Naive thymus-derived CD8-positive, alpha-beta T cell (primary cell): ENCODE measurements at places on chromosomes 6 and 20.

DNA sequence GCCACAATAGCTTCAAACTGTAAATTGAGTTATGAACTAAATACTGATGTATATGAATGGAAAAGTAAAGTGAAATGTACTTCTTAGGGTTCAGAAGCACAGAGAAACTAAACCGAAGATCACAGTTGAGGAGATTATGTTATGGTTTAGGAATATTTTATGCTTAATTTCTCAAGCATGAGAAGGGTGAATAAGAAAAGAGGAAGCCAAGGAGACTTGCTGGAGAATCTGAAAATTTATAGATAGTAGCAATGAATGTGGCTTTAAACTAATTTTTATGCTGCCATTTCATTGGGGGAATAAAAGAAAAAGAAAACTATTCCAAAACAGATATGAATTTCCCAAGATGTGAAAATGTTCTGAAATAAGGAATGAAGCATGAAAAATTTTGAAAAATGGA is 5.6 kb downstream of the ANKS1A start:
- no peak for DNase-seq

GRCh38 chr20:32777177-32777956 is 15.2 kb downstream of the DNMT3B start:
- DNase-seq = no peak

DNA sequence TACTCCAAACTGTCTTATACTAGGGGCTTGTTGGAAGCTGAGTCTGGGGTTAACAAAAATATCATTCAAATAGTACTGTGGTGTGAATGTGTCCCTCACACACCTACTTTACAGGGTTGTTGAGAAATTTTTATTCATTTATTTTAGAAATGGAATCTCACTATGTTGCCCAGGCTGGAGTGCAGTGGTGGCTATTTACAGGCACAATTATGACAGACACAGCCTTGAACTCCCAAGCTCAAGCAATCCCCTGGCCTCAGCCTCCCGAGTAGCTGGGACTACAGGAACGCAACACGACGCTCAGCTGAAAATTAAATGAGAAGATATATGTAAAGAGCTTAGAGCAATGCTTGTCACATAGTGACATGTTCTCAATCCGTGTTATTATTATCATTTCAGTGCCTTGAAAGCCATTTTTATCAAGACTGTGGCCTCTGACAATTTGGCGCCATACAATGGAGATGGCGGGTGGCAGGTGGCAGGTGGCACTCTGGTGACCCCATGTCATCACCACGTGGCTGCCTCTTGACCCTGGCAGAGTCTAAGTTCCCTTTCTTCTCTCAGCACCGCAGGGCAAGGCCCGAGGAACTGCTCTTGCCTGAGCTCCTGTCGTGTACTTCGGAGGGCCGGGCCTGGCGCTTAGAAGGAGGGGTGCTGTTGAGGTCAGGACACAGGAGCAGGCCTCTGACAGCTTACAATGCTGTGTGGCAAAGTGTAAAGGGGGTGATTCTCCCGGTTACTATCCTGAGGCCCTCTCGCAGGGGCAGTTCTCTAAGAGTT is 64.5 kb downstream of the STX11 start:
- peak; percentile 6 for DNase-seq

- no peak for DNase-seq
These were observed 96.4 kb downstream of the TULP4 start for GRCh38 chr6:158408552-158409130.

GRCh38 chr6:106974336-106974998 is at the start of gene CD24:
CD24 (minus strand) TSS chr6:106974729; CDS start chr6:106974646, 83 bp downstream.
- no peak for DNase-seq

GRCh38 chr6:150149146-150149545 is 6.3 kb downstream of the PPP1R14C start:
- DNase-seq = no peak

DNA sequence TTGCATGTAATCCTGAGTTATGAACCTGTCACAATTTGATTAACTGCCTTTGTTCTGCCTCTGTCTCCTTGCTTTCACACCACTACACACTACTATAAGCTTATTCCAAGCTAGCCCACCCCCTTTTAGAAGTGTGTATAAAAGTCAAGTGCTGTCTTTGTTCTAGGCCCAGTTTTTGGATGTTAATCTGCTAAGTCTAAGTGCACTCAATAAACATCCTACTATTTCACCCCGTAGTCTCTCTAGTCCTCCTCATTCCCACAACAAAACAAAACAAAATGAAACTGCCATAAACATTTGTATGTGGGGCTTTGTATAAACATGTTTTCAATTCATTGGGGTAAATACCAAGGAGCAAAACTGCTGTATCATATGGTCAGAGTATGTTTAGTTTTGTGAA is 16.1 kb upstream of the SPACA1 start:
- no peak for DNase-seq

DNA sequence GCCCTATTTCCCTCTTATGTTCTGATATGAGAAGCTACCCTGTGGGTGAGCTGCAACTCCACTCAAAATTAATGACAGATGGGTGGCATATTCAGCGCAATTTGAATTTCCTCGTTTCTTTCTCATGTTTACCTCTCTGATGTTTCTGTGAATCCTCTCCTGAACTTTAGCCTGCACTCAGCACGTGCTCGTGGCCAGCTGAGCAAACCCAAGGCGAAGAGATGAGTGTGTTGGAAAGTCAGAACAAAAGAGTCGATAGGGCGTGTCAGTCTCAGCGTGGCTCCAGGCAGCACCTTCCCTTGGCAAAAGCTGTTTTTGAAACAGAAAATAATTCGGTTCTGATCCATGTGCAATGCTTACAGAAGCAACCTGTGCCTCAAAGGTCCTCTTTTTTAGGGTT is 226.1 kb upstream of the GMDS start:
- DNase-seq = no peak

DNA sequence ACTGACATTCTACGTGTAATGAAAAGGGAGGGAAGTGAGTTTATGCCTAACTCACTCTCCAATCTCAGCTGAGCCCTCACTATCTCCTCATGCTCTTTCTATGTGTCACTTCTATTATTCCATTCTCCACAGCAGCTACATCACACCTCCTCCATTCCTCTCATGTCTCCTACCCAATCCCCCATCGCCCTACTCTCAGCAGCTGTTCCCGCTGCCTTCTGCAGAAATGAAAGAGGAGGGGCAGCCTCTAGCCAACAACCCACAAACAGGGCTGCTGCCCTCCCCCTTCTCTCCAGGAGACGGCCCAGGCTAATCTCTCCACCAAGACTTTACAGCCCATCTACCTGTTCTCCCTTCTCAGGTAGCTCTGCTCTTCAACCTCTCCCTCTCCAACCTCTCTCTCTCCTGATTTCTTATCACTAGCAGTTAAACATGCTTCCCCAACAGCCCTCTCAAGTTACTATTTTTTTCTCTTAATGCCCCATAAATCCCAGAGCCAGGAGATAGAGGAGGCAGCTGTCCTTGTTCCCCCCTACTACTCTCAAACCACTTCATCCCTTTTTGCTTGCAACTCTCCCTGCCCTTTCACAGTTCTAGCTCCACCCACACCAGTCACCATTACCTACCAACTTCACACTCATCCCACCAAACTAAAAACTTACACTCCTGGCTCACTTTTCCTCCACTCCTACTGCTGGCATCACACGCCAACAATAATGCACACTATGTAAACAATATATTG is 136.5 kb downstream of the BTBD9 start:
- DNase-seq = no peak

DNA sequence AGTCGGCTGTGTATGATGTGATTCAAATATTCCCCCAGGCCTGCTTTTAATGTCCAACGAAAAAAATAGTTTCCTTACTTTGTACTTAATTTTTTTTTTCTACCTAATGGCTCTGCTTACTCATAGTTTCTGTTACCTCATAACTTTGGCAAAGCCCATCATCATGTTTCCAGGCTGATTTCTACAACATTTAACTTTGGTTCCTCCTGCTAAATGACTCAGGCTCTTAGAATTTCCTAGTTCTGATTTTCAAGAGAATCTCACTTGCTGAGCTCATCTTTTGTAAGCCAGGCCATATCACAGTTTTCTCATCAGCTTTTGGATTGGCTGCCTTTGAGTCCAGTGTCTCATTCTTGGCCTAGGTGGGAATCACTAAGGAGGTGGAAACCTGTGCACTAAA is 323.1 kb downstream of the HDGFL1 start:
- no peak for DNase-seq

GRCh38 chr6:26195376-26195923 is 108.2 kb downstream of the HFE start:
- peak; percentile 84 for DNase-seq

- DNase-seq = peak; percentile 15
These were observed 396 bp downstream of the RNASET2 start for GRCh38 chr6:166955865-166956443.

GRCh38 chr6:44841829-44842228 is 454.3 kb downstream of the CDC5L start:
- DNase-seq = no peak

- no peak for DNase-seq
These were observed 279.6 kb downstream of the ESR1 start for GRCh38 chr6:152087096-152087495.

DNA sequence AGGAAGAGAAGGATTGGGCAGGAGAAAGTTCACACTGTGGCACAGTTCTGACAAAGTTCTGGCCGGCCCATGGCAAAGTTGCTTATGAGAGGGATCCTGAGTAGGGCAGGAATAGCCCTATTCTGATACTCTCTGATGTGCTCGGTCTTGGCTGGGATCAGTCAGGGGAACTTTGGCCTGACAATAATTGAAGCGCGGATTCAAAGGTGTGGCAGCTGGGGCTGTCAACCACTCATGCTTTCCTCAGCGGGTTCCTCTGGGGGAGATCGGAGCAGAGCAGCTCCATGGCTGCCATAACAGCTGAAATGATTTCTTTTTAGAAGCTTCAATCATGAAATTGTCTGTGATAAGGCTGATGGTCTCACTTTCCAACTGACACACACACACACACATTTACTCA is 714.1 kb downstream of the DHX35 start:
- no peak for DNase-seq

DNA sequence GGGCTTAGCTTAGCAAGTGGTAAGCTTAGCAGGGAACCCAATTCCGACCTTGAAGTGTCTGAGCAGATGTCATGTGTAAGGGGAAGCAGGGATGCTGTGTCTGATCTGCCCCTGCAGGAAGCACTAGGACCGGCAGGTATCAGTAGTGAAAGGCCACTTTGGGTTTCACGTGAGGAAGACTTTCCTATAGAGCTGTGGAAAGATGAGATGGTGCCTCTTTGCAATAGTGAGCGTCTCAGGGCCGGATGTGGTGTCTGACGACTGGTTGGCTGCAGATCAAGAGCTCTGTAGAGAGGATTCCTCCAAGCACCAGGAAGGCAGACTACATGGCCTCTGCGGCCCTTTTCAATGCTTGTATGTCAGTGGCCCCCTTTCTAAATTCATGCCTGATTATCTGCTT is 98.3 kb downstream of the TIAM2 start:
- no peak for DNase-seq

DNA sequence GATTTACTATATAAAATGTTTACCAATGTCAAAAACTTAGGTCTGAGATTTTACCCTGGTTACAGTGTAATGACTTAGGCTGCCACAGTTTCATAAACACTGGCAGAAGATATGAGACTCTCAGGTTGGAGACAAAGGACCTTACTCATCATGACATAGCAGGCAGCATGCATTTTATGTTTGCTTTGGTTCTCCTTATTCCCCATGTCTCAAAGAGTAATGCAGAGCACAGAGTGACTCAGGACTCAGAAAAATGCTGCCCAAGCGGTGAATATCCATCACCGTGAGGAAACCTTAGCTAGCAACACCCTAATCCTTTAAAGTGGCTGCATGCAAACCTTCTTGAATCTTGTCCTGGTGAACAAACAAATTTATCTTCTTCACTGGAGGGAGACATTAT is 112.1 kb upstream of the EYS start:
- DNase-seq = no peak
